ENCODE measurements at places on chromosomes 5 and 9. TPM values are rescaled to one million over a fixed set of nuclear protein-coding genes. Genes with fewer than 3 reads are reported as not detected.

The NDUFS6 gene
- 81.5 TPM for polyA plus RNA-seq

The NRG2 gene
- 5.1 TPM for polyA plus RNA-seq

The SNCB gene
- 0.08 TPM for polyA plus RNA-seq

The PTGDS gene
- 71.8 TPM for polyA plus RNA-seq

The PCDHB8 gene
- polyA plus RNA-seq: 1.0 TPM

The ENTREP1 gene
- polyA plus RNA-seq: 7.2 TPM

The SLC25A2 gene
- polyA plus RNA-seq: not detected

The FAM81B gene
- not detected for polyA plus RNA-seq

The FOXD4L3 gene
- polyA plus RNA-seq: not detected

The TAS2R1 gene
- not detected for polyA plus RNA-seq

The PCDHGA12 gene
- 2.9 TPM for polyA plus RNA-seq

The LHX6 gene
- polyA plus RNA-seq: 6.8 TPM

The ASS1 gene
- 115 TPM for polyA plus RNA-seq

The AGTPBP1 gene
- polyA plus RNA-seq: 5.5 TPM

The SNAPC4 gene
- 7.3 TPM for polyA plus RNA-seq

The CBY3 gene
- polyA plus RNA-seq: 0.11 TPM

The TSC1 gene
- 12.1 TPM for polyA plus RNA-seq

All from urinary bladder (tissue), 4 donors.